ENCODE measurements at places on chromosomes 3 and 15.

DNA sequence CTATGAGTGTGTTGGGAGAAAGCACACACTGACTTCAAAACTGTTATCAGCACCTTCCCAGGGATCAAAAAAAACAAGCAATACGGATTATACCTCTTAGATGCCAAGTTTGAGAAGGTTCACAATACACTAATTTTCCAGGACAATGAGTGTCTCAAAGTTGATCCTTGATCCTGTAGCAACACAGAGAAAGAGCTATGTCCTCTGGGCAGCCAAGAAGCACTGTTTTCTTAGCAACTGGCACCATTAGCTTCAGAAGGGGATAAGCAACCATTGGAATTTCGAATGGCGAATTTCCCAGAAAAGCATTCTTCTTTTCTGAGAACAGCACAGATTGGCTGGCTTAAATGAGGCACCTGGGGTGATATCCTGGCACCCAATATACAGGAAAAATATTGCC is 270.3 kb upstream of the RORA start:
- no peak for DNase-seq

DNA sequence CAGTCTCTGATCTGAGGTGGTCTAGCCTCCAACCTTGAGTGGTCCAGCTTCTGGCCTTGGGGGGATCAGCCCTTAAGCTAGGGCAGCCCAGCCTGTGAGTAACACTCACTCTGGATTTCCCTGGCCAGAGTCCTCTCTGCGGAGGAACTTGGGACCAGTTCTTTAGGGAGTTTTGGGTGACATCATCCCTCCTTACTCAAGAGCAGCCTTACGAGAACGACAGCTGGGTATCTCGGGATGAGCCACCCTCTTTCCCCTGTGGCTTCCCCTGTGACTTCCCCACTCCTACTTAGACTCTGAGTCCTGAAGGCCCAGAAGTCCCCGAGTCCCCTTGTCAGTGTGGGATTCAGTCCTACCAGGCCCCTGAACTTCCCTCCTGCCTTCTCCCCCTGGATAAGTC is 10.2 kb upstream of the PLXND1 start:
- DNase-seq = no peak

- DNase-seq = no peak
Measured at GRCh38 chr3:117926819-117927218, 1107.8 kb downstream of the IGSF11 start.

DNA sequence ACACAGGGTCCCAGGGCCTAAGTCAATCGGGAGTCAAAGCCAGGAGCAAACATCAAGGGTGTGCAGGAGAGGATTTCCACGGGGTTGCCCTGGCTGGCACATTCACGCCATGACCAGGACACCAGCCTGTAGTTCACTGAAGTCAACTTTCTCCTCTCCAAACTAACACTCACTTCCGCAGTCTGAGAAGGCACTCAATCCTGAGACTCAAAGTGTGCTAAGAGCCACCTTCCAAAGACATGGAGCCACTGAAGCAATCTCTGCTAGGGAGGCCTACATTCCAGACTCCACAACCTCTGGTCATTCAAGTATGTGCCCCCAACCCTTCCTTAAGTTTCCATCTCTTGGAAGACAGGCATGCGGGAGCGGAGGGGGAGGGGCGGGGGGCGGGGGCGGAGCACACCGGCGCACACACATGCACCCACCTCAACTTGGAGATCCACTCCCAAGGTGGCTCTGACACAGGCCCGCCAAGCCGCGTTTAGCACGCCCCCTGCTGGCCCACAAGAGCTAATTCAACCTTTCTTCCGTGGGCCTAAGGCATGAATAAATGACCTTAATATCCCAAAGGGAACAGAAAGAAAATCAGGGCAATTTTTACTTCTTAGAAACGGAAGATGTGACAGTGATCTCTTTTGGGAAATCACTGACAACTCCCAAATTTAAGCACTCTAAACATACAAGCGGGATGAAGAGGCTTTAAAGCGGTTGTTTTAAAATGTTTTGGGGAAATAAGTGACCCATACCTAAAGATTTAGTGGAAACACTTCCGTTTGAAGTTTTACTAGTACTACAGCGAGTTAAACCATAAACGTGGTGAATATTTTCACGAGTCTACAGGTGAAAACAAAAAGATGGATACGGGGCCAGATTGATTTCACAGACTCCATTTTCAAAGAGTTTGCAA is 162.5 kb upstream of the CHRNA7 start:
- peak; percentile 36 for DNase-seq

DNA sequence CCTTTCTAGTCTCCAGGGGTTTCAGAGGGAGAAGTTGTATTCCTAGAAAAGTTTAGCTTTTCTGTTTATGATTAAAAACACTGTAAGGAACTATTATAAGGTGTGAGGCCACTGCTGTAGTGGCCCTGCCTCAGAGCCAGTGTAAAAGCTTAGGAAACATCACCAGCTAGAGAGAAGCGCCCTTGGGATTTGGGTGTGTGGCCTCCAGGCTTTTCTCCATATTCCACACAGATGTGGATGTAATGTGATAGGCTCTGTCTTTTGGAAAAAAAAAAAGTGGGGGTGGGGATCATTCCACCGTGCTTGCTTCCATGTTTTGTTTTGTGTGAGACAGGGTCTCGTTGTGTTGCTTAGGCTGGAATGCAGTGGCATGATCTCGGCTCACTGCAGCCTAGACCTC is 13.9 kb downstream of the SEC61A1 start:
- DNase-seq = no peak

- DNase-seq = no peak
Measured at GRCh38 chr3:123909785-123910184, 25.7 kb upstream of the MYLK start.

DNA sequence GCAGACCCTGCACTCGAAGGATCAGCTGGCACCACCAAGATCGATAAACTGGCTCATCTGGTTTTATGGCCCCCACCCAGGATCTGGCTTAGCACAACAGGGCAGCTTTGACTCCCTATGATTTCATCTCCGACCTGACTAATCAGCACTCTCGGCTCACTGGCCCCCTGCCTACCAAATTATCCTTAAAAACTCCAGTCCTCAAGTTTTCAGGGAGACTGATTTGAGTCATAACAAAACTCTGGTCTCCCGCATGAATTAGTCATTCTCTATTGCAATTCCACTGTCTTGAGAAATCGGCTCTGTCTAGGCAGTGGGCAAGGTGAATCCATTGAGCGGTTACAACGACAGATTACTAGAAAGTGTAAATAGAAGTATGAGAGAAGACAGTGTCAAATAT is 521.9 kb upstream of the RGMA start:
- no peak for DNase-seq

GRCh38 chr15:87610366-87610765 is 646.2 kb downstream of the NTRK3 start:
- no peak for DNase-seq

- no peak for DNase-seq
Measured at GRCh38 chr3:50588759-50589433, 19.6 kb downstream of the HEMK1 start.

DNA sequence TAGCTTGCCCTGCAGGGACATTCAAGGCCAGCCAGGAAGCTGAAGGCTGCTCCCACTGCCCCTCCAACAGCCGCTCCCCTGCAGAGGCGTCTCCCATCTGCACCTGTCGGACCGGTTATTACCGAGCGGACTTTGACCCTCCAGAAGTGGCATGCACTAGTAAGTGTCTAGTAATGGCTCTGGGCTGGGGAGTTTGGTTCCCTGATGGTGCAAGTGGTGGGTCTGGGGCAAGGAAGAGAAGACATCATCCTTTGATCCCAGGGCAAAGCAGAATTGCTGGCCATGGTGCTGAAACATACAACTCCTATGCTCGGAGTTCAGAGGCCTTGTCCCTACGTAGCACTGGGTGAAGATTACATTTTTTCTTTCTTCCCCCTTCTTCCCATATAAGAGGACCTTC is 311.4 kb downstream of the EPHB1 start:
- DNase-seq = no peak

DNA sequence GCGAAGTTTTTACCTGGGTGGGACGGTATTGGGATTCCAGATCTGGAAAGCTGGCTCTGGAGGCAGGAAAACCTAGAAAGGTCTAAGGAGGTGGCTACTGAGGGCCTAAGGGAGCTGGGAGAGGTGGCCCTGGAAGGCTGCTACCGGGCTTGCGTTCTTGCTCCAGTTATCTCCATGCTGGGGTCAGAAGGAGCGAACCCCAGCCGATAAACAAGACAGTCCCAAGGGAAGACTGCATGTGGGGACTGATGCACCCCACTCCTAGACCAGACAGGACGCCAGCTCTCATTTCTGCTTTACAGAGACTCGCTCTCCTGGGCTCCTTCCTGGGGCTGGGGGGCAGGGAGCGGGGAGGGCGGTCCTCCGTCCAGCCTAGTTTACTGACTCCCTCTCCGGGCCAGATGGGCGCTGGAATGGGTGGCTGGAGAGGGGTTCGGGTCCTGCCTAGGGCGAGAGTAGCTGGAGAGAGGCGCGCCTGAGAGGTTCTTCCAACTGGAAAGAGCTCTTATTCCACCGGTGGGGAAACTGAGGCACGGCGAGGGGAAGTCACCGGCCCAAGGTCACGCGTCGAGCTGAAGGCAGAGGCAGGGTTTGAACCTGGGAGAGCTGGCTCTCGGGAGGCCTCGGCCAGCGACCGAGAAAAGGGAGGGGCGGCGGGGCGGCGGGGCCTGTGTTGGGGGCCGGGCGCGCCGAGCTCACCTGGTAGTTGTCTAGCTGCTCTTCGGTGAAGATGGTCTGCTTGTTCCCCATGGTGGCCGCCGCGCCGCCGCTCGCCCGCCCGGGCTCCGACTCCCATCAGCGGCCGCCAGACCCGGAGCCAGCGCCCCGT is 565 bp downstream of the CIB2 start:
- peak; percentile 28 for DNase-seq

DNA sequence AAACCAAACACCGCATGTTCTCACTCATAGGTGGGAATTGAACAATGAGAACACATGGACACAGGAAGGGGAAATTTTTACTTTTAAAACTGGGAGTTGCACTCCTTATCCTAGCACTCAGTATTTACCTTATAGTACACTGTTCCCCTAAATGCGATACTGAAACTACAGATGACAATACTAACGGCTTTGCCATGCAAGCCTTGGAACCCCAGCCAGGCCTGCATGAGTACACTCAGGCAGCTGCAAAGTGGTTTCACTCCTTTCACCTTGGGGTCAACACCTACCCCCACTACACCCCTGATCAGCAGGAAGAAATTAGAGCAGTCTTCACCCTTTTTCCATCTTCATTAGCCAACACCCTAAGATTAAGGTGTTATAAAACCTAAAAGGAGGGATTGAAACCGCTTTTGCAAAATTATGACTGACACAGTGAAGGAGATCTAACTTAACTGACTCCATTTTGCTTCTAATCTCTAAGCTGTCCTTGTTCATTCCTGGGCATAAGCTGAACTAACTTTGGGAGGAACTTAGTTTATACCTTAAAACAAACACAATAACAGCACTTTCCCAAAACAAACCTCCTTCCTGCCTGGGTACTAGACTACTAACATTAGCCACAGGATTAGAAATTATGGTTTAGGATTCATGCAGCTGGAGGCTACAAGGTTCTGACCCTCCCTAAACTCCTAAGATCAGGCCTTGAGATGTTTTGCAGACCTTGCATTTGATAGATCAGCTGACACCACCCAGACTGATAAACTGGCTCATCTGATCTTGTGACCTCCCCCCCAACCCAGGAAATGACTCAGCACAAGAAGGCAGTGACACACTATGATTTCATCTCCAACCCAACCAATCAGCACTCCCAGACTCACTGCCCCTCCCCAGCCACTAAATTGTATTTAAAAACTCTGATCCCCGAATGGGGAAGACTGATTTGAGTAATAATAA is 452.1 kb upstream of the PPP2R3A start:
- DNase-seq = no peak

GRCh38 chr3:62329971-62330370 is 43.4 kb downstream of the FEZF2 start:
- no peak for DNase-seq

GRCh38 chr15:98763179-98763578 is 114.8 kb downstream of the IGF1R start:
- no peak for DNase-seq

DNA sequence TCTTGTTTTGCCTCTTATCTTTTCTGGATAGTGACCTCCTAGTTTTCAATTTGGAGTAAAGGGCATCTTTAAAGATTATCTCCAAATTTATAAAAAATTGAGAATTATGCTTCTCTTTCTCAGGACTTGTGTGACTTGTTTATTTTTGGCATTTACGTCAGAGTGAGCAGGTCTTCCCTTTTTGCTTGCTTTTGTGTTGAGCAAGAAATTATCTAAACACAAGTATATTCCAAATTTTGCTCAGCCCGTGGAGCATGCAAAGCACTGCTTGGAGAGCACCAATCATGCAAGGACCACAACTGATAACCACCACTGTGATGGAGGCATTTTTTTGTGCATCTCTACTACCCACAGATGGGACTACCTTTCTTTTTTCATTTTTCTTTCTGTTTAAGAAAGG is 7.1 kb downstream of the SLC25A26 start:
- DNase-seq = no peak

DNA sequence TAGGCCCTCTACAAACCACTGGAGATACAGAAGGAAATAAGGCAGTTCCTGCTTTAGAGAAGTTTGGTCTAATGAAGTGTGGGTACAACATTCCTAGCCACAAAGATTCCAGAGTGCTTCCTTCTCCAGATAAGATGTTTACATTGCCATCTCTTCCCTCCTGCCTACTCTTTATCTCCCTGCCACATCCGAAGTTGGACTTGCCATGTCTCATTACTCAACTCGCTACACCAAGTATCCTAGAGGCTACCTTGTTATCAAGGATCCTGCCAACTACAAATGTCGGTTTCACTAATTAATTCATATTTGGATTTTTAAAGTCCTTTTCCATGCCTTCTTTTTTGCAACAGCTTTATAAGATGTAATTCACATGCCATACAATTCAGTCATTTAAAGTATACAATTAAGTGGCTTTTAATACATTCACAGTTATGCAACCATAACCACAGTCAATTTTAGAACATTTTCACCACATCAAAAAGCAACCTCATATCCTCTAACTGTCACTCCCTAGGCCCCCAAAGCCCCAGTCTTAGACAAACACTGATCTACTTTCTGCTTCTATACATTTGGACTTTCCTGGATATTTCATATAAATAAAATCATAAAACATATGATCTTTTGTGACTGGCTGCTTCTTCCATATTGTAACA is 53.7 kb upstream of the CSTA start:
- no peak for DNase-seq

DNA sequence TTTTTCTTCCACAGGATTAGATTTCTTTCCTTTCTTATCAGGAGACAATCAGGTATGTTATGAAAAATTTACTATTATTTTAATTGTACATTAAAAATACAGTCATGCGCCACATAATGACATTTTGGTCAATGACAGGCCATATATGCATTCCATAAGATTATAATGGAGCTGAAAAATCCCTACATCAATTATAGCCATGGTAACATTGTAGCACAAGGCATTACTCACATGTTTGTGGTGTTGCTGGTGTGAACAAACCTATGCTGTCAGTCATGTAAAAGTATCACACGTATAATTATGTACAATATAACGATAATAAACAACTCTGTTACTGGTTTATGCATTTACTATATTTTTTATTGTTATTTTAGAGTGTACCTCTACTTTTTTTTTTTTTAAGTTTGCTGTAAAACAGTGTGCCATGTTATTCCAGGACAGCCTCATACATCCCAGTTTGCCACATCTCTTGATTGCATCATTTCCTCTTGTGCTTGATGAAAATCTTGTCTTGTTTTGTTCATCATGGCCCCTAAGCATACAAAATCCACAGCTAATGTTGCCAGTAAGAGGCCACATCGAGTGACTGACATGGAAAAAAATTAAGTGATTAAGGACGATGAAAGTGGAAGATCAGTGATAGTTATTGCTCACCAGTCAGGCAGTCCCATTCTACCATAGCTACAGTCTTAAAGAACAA is 21.4 kb downstream of the CALML4 start:
- DNase-seq = no peak

GRCh38 chr3:128849911-128850455 is 29.4 kb upstream of the ACAD9 start:
- no peak for DNase-seq

All from activated CD8-positive, alpha-beta memory T cell treated with anti-CD3 and anti-CD28 coated beads for 1 hour (primary cell).